ENCODE measurements at places on chromosomes 12 and 14. TPM values are rescaled to one million over a fixed set of nuclear protein-coding genes. Genes with fewer than 3 reads are reported as not detected.

DNA sequence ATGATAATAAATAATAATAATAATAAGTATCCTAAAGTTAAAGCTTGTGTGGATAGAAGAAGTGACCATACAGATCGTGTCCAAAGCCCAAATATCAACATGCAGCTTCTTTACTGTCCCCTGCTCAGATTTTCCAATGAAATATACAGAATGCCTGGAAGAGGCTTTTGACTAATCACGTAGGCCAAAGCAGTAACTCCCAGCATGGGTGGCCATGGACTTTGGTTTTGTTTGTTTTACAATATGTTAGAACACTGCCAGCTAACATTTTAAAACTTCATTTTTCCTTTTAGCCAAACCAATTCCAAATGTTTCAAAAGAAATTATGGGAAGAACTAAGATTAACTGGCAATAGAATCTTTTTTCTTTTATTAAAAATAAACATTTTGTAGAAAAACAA lies 400.0 kb upstream of the FLRT2 start:
- no peak for DNase-seq

- no peak for DNase-seq
Observed at GRCh38 chr14:84465880-84466279, 1064.1 kb upstream of the FLRT2 start.

- DNase-seq, result no peak
Observed at GRCh38 chr12:503111-503761, 43.5 kb downstream of the B4GALNT3 start.

DNA sequence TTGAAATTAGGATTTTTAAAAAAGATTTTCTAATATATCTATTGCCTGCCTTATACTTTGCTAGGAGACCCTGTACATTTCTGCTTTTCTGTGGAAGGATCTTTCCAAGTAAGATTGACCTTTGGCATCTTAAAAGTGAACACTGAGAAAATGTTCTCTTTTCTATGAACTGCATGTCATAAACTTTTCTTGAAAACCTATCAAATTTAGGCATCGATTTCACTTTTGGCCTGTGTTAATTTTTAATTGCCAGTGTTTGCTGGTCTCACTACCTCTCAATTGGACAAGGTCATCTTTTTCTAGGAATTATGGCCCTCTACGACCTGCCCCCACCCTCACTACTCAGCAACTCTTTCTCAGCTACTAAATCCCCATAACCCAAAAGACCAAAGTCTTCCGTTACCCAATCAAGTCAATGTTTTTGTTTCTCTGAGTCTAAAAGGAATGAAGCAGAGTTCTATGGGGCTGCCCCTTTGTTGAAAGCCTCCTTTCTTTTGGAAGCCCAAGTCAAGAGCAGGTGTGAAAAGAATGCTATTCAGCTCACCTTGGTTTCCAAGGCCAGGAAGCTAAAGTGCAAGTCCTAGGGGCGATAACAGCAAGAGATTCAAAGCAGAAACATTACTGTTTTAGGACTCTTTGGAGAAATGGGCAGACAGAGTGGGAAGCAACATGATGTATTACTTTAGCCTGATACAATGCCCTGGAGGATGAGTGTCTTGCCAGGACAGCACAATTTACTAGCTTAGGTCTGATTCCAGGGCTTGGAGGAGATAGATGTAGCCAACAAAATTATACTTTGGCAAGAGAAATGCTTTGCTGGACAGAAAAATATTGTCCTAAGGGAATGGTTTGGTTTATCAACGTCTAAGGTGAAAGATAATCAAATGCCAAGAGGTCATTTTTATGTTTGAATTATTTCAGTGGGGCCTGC lies 55.0 kb downstream of the IGF1 start:
- DNase-seq, result no peak

Gene KLHDC1
- 15.9 TPM for total RNA-seq

Gene SDR9C7
- total RNA-seq, result 0.31 TPM

All from occipital lobe (tissue), 3 donors.